ENCODE measurements at places on chromosomes 7 and 10.

DNA sequence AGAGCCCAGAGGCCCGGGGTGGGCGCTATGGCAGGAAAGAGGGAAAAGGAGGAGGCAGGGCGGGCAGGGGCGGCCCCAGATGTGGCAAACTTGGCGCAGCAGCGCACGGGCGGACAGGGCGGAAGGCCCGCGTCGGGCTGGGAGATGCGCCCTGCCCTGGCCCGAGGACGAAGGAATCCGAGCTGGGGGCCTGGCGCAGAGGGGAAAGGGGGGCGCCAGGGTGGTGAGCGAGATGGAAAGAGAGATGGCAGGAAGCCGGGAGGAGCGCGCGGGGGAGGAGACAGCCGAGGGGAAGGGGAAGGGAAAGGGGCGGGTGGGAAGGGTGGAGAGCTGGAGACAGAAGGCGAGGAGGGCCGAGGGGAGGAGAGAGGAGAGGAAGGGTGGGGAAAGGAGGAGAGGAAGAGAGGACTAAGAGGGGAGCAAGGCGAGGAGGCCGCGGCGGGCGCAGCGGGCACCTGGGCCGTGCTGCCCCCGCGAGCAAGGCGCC lies at the start of gene MARVELD1:
Gene MARVELD1, plus strand, starts transcription at position 392 of the 487 bp plus-strand sequence. CDS start 147 bp downstream, outside the sequence.
- DNase-seq, result no peak

DNA sequence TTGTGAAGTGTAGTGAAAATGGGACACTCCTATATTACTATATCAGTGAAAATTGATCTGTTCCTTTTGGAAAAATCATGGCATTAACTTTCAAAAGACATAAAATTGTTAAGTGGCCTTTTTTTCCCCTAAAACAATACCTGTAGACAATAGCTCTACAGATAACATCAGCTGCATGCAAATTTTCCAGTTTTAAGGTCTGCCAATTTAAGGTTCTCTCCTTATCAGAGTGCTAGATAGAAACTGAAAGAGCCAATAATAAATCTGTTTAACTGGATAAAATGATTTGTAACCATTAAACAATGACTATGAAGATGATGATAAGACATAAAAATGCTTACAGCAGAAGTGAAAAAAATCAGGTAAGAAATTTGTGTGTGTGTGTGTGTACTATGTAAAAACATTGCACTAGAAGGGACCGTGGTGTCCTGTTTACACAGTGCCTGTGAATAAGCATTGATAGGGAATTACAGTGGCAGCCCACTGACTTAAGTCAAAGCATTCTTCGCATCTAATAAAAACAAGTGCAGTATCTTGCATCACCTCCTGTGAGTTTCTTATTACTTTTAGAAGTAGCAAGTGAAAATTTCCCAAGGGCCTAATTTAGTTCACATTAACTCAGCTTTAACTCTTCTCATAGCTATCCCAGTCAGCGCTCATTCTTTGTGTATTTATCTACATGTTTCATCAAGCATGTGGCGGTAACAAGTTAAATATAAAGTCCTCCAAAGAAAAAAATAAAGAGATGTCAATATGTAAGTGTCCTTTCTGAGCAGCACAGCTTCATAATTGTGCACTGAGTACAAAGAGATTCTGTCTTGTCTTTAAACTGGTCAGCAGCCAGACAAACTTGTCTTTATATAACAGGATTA lies 261.9 kb downstream of the ARL4A start:
- DNase-seq, result no peak

DNA sequence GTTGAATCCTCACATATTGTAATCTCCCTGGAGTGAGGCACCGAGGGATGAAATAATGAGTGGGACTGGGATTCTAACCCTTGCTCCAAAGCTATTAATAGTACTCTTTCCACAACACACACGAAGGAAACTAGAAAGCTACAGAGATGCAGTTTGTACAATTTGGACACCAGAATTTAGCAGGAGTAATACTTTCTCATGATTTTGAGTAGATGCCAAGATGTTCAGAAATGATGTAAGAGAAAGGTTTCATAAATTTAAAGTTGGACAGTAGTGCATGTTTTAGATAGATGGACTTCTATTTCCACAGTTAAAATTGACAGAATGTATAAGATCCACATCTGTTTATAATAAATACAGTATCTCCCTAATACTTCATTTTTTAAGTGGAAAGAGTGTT lies 46.5 kb downstream of the PRR15 start:
- no peak for DNase-seq

DNA sequence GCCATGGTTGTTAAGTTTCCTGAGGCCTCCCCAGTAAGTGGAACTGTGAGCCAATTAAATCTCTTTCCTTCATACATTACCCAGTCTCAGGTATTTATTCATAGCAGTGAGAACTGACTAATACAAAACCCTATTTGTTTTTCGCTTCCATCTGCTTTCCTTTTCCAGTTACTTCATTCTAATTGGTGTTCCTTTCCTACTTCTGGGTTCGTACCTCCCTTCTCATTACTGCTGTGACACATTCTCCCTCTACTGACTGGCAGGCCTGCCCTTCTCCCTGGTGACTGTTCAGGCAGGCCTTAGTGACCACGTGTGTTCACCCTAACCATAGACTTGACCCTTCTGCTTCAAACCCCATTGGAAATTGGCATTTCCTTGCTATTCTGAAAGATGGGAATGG lies 37.7 kb downstream of the MTURN start:
- no peak for DNase-seq

DNA sequence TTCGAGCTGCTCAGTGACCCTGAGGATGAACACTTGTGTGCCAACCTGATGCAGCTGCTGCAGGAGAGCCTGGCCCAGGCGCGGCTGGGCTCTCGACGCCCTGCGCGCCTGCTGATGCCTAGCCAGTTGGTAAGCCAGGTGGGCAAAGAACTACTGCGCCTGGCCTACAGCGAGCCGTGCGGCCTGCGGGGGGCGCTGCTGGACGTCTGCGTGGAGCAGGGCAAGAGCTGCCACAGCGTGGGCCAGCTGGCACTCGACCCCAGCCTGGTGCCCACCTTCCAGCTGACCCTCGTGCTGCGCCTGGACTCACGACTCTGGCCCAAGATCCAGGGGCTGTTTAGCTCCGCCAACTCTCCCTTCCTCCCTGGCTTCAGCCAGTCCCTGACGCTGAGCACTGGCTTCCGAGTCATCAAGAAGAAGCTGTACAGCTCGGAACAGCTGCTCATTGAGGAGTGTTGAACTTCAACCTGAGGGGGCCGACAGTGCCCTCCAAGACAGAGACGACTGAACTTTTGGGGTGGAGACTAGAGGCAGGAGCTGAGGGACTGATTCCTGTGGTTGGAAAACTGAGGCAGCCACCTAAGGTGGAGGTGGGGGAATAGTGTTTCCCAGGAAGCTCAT lies 1.1 kb downstream of the DDIT4 start:
- DNase-seq, result peak; percentile 61

DNA sequence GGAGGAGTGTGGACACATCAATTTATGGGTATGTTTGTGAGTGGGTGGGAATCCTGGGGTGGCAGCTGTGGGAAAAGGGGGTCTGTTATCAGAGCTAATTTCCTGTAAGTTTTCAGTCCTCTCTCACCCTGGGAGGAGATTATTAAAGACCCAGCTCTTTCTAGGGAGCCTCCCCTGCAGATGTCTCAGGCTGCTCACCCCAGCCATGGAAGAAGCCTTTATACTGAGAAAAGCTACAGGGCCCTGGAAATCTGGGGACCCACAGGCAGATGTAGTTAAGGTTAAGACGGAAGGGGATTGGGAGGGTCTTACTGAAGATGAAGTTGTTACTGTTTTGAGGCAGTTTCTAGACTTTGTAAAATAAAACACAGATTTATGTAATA lies 4.6 kb downstream of the ZNF680 start:
- DNase-seq, result no peak

- no peak for DNase-seq
Observed at GRCh38 chr10:103534621-103535498, 41.4 kb downstream of the NEURL1 start.

GRCh38 chr7:64886956-64887545 lies 16.0 kb upstream of the ZNF273 start:
- DNase-seq, result no peak

GRCh38 chr7:1567049-1567771 lies 2.6 kb downstream of the PSMG3 start:
- no peak for DNase-seq

GRCh38 chr7:64037095-64037494 lies 8.1 kb upstream of the ZNF727 start:
- DNase-seq, result no peak

GRCh38 chr10:52351914-52352330 lies 37.8 kb downstream of the DKK1 start:
- DNase-seq, result no peak

- DNase-seq, result peak; percentile 53
Observed at GRCh38 chr10:78407009-78407711, 373.5 kb downstream of the RPS24 start.

- no peak for DNase-seq
Observed at GRCh38 chr7:11394438-11394837, 420.8 kb downstream of the PHF14 start.

DNA sequence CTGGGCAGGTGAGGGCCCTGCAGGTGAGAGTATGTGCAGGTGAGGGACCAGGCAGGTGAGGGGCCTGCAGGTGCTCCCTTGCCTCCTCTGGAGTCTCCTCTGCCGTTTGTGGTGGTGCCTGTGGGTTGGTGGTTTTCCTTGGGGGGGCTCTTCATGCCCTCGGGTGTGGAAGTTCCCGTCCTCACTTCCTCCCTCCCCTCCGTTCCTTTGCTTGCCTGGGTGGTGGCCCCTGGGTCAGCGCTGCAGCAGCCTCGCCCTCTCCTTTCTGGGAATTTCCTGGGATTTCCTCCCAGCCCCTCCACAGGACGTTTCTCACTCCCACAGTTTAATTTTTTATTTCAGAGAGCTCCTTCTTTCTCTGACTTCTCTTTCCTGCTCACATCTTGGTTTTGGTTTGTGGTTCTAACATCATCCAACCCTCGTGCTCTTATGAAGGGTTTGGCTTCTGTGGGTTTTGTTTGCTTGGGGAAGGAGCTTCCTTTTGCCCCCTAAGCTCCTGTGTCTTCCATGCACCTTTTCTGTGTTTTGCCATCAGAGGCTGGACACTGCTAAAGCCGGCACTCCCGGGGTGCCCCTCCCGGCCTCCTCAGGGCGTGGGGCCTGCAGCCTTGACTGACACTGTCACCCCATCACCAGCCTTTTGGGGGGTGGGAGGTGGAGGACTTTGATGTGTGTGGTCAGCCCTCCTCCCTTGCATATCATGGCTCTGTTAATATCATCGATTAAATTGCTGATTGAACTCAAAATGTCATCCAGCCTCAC lies 29.2 kb upstream of the ADGRA1 start:
- DNase-seq, result no peak

GRCh38 chr10:115931309-115931708 lies 341.7 kb downstream of the GFRA1 start:
- DNase-seq, result no peak

DNA sequence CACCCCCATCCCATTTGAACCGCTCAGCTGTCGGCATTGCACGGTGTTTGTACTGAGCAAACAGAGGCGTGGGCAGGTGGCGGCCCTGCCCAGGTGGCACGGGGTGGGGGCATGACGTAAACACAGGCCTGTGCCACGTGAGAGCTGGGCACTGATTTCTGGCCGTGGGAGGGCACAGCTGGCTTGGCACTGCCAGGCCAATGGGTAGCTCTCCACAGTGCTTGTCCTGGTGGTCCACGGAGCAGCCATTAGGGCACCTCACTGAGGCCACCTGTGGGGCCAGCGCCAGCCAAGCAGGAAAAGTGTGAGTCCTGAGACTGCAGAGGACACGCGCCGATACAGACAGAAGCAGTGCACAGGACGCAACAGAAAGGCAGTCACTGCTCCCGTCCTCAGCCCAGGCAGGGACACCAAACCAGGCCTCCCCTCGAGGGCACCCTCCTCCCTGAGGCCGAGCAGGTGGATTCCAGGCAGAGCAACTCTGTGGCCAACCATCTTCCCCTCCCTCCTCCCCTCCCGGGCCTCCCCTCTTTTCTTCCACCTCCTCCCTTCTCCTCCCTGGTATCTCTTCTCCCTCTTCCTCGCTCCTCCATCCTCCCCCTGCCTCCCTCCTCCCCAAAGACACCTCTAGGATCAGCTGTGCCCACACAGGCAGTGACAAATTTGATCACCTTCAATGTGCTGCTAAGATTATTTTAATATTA lies 258.7 kb downstream of the ELFN1 start:
- no peak for DNase-seq

DNA sequence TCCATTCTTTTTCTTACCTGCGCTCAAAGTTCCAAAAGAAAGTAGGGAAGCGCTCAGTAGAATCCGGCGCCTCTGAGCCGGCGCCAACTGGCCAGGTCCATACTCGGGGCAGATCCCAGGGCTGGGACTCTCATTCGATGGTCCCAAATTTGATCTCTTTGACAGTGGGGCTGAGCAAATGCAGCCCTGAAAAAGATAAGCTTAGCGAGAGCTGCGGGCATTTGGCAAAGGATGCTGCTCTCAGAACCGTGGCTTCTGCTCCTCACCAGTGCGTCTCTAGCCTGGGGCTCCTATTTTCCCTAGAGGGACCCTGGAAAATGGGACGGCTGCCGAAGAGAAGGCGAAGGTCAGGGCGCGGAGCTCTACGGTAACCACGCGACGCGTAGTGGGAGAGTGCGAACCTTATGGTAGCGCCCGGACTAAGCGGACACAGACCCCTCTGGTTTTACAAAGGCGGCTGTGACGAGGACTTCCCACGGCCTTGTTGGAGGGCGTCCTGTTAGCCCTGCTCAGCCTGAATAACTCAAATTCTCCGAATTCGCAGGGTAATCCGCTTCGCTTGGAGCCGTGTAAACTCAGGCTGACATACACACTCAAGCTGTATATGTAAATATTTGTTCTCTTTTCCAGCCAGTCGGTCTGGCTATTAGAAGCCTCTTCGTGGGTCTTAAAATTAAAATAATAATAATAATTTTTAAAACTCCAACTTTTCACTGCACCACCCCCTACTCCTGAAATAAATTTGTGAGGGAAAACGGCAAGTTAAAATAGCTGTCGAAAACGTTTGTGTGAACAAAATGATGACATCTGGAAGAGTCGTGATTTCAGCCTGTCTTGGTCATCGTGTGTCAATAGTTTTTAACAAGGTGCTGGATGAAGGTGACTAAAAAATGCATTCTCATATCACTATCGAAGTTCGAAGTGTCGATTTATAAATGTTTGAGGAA lies 869 bp upstream of the TBX20 start:
- DNase-seq, result no peak

DNA sequence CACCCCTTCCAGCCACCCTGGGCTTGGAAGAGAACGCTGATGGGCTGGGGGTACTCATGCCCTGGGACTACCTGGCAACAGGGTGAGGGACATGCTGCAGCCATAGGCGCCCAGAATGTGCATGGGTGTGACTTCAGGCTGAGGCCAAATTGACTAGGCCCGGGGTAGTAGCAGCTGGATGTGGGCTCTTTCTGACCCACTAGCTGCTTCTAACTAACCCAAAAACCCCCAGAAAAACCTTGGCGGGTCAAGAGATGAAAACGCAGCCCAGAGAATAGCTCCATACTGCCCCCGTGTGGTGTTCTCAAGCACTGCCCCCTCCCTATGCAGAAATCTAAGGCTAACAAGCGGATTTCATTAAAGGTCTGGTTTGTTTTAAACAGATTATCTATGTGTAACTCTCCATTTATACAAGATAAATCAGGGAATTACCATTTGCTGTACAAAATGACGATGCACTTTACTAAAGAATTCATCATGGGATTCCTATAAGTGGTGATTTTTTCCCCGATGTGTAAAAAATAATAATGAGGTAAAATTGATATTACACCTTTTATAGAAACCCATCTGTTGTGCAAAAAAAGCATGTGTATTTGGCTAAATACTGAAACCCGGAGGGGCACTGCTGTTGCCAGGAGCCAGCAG lies 4.2 kb downstream of the SMARCD3 start:
- DNase-seq, result peak; percentile 52
